ENCODE measurements at places on chromosomes 6 and 20. TPM values are rescaled to one million over a fixed set of nuclear protein-coding genes. Genes with fewer than 3 reads are reported as not detected.
A peak's percentile ranks its signal among the peaks of the same experiment; 100 is the strongest.

LPA gene
- not detected for total RNA-seq

MYLK2 gene
- not detected for total RNA-seq

- DNase-seq: no peak
These were observed 530.5 kb downstream of the KIF16B start for GRCh38 chr20:16042731-16043130.

TTLL9 gene
- total RNA-seq: 0.49 TPM

DNA sequence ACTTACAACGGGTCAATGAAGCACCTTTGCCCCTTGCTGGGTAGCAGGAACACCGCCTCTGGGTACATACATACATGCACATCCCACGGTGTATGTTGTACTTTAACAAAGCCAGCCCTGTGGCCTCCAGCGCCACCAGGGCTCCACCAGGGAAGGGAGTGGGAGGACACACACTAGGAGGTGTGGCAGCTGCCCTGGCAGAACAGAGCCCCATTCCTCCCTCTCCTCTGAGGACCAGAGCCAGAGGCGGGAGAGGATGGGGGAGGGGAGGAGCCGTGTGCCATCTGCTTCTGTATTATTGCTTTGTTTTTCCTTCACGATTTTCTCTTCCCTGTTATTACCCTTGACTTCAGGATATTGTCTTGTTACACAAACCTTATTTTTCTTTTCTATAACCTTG, 105.8 kb upstream of the TRAF3IP2 start:
- no peak for DNase-seq

DNA sequence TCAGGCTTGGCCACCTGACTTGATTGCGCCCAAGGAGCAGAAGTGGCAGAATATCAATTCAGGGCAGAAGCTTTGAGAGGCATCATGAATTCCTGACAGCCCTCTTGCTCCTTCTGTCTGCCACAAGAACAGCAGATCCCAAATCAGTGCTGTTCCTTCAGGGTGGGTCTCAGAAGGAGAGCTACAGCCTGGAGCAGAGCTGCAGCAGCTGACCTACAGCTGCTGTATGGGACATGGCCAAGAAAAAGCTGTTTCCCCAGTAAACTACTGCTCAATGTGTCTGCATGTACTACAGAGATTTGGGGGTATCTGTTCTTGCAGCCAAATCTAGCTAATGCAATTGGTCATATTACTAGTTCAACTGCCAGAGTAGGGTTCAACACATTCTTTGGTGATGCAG, 69.0 kb downstream of the SLC22A3 start:
- no peak for DNase-seq

PRR18 gene
- total RNA-seq: not detected

GRCh38 chr6:6942831-6943230, 164.9 kb upstream of the RREB1 start:
- no peak for DNase-seq

DNA sequence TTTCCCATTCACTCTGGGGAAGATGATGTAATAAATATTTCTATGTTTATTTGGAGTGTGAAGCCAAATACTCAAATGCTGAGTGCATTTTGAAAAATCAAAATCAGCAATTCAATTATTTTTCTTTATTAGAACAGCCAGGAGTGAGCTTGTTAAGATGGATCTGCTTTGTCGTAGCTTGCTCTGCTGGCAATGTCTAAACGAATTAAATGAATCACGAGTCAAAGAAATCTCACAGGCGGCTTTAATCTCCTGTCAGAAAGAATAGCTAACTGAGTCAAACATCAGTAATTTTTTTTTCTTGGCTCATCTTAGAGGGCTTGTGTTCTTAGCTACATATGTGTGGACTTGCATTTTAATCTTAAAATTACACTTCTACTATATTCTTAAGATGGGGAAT, 100.2 kb upstream of the HMGN3 start:
- DNase-seq: no peak

DNA sequence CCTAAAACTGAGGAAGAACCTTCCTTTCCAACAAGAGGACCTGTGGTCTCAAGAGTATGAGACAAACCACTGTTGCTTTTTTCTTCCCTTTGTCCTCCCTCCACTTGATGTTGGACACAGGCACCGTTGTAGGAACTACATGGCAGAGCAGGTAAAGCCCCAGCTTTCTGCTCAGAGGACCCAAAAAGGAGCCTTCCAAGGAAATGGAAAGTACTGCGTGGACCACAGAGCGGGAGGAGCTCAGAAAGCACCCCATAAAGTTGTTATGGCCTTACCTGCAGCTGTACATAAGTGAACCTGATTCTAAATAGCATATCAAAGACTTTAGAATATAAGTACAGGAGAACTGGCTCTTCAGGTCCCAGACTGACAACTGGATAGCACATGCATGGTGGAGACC, 29.4 kb downstream of the TMEM74B start:
- no peak for DNase-seq

- DNase-seq: no peak
These were observed 48.2 kb downstream of the ARHGAP18 start for GRCh38 chr6:129661536-129662405.

HMGCLL1 gene
- 0.23 TPM for total RNA-seq

OR2B2 gene
- not detected for total RNA-seq

NKX2-4 gene
- not detected for total RNA-seq

GRCh38 chr6:168182366-168182765, 103.4 kb upstream of the FRMD1 start:
- DNase-seq: peak; percentile 16

DNA sequence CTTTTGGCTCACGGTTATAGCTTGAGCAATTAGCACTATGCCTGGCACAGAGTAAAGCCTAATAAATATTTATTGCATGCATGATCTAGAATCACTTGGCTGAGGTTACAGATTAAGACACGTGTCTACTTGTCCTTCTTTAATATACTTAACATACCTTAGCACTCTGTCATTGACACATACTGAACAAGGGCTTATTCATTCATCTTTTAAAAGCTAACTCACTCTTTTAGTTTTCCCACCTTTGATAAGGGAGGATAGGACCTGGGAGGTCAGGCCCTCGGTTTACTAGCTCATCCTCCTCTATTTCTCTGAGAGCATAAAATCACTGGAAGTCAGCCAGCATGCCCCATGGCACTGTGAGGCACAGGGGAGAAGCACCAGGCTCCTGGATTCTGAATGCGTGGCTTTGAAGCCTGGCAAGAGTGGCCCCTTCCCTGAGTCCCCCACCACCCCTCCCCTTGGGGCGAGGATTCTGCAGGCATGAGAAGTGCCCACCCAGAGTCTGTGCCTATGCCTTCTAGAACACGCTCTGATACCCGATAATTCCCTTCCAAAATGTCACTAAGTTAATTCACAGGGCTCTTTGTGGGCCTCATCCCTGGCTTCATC, 11.2 kb downstream of the ZCCHC3 start:
- DNase-seq: no peak

DNA sequence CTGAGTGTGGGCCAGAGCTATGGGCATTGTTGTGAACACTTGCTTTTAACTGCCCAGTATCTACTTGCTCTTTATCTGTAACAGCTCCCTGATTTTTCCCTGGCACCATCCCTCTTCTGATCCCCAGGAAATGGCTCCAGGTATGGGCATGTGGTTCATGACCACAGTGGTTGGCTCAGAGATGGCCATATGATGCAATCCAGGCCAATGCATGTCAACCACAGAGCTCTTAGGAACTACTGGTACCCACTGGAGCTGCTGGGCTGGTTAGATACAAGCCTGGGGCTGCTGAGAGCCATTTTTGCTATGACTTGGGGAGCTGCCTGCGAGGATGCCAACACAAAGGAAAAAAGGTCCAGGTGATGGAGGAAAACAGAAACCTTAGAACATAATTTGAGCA, 55.6 kb downstream of the KCNB1 start:
- DNase-seq: no peak

WASF1 gene
- total RNA-seq: 10.9 TPM

GRCh38 chr6:65253041-65253440, 454.0 kb downstream of the EYS start:
- no peak for DNase-seq

DNA sequence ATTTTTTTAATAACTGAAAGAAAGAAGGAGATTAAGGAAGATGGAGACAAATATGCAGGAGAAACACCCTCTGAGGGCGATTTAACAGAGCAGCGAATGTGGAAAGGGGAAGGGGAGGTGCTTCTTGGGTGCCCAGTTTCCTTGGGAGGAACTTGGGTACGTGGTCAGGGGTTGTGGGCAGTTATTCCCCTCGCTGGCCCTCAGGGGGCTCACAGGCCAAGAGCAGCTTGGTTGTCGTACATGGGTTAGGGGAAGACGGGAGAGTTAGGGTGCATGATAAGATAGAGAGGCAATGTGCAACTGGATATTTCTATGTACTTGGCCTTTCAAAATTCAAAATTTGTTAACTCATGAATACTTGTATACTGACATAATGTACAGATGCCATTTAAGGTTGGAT, 7.0 kb upstream of the TUBB2A start:
- DNase-seq: no peak

DNA sequence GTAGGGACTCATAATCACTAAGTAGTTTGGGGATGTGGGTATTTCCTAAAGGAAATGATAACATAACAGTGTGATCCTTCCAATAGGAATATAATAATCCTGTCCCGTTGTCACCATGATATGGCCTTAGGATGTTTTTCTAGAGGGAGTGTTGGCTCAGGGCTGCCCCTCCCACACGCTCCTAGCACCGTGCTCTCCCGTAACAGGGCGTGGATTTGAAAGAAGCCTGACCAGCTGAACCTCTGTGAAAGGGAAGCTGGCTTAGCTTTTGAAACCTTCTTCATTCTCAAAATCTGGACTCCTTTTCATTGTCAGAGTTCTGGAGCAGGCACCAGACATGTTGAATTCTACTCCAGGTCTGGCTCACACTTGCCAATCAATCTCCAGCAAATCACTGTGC, 103.4 kb upstream of the SASH1 start:
- DNase-seq: no peak

TINAG gene
- not detected for total RNA-seq

- no peak for DNase-seq
These were observed 64.8 kb upstream of the NAA20 start for GRCh38 chr20:19952392-19952791.

DNA sequence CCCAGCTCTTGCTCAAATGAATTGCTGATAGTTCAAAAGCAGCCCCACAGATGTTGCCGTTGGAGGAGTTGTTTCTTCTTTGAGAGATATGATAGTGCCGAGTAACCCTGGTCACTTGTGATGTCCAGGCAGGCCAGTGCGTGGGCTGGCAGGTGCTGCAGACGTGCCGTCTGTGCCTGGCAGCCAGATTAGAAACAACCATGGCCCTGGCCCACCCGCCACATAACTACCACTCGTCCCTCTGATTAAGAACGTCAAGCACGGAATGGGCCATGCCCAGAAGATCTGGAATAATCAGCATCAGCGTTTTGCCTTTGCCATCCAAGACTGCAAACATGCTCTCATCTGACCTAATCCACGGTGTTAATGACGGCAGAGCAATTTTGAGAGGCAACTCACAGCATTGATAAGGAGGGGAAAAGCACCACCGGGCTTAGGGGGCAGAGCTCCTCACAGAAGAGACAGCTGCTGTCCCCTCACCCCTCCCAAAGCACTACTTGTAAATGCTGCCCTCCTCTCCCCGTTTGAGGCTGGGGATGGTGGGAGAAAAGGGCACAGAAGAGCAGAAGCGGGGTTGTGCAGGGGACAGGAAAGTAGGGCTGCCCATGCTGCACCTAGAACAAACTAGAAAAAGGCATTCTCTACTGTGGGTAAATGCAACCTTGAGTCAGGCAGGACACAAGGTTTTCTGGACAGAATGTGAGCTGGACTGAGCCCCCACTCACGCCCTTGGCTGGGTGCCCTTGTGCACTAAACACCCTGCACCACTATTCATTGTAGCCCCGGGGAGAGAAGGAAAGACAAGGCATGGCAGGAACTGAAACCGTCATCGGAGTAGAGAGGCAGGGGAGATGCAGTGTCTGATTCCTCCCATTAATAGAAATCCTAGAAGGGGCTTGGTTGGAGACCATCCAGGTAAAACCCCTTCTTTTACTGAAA, 5.3 kb upstream of the CPNE5 start:
- no peak for DNase-seq

ANKRD6 gene
- total RNA-seq: 4.1 TPM

- DNase-seq: peak; percentile 62
These were observed 4.0 kb downstream of the TNFRSF6B start for GRCh38 chr20:63700199-63701050.

DNA sequence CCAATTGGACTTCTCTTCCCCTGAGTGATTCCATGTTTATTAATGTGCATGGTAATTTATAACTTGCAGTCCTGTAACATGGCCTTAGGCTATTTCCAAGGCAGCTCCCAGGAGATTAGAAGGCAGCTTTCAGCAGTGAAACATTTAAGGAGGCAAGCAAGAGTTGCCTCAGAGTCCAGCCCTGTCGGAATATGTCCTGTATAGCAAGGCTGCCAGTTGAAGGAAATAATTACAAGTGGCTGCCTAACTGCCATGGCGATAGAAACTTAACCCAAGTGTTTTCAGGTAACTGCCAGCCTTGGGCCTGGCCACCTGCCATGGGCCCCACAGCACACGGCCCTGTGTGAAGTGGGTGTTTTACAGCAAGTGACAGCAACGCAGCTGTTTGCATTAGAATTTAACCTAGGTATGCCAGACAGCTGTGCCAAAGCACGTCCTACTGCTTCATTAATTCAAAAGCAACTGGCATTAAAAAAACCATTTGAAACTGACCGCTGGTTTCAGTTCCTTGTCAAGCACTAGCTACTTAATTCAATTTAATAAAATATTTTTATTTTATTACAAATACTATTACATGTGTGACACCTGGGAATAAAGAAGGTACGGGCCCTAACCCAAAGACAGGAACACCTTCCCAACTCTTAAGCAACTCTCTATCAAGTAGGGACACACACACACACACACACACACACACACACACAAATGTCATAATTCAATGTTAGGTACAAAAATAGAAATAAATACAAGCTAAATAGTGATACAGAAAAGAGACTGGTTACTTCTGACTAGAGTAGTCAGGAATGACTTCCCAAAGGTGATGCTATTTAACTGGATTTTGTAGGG, 151.8 kb upstream of the HEY2 start:
- no peak for DNase-seq

AKAP12 gene
- 20.1 TPM for total RNA-seq

All from suprapubic skin (tissue), 4 donors.